Endothelial cell (in vitro differentiated cells): ENCODE measurements at places on chromosomes 12 and 14.

- no peak for DNase-seq
These were observed 272.6 kb downstream of the CCER1 start for GRCh38 chr12:90682398-90682797.

DNA sequence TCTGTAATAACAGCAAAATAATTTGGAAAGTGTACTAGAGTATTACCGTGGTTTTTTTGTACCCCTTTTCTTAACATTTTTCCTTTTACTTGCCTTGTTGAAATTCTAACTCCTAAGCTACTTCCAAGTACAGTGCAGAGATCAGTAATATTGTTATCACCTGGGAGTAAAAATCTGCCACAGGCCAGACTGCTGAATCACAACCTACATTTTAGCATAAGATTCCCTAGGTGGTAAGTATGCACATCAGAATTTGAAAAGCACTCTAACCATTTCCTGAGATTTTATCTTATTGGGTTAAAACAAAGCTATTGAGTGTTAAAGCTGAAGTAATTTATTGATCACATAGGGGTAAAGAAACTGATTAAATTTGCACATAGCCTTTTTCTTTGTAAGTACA lies 55.2 kb upstream of the KCNH3 start:
- no peak for DNase-seq

- no peak for DNase-seq
These were observed 3.8 kb downstream of the RNF34 start for GRCh38 chr12:121403721-121404120.

- DNase-seq, result no peak
These were observed 99.9 kb downstream of the FOXN3 start for GRCh38 chr14:89317051-89317691.

- no peak for DNase-seq
These were observed 67.9 kb upstream of the RMST start for GRCh38 chr12:97394657-97395056.

DNA sequence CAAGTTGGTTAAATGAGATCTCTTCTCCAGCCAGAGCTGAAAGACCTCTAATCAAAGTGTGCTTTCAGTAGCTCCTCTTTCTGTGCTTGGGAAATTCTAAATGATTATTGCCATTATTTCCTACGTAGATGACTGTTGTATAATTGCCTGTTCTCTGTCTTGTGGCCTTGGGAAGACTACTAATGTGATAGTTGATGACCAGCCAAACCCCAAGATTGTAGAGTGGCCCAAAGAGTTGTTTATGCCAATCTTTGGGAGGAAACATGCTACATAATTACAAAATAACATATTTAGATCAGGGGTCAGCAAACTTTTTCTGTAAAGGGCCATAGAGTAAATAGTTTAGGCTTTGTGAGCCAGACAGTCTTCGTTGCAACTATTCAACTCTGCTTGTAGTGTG lies 135.1 kb upstream of the DIO2 start:
- no peak for DNase-seq

DNA sequence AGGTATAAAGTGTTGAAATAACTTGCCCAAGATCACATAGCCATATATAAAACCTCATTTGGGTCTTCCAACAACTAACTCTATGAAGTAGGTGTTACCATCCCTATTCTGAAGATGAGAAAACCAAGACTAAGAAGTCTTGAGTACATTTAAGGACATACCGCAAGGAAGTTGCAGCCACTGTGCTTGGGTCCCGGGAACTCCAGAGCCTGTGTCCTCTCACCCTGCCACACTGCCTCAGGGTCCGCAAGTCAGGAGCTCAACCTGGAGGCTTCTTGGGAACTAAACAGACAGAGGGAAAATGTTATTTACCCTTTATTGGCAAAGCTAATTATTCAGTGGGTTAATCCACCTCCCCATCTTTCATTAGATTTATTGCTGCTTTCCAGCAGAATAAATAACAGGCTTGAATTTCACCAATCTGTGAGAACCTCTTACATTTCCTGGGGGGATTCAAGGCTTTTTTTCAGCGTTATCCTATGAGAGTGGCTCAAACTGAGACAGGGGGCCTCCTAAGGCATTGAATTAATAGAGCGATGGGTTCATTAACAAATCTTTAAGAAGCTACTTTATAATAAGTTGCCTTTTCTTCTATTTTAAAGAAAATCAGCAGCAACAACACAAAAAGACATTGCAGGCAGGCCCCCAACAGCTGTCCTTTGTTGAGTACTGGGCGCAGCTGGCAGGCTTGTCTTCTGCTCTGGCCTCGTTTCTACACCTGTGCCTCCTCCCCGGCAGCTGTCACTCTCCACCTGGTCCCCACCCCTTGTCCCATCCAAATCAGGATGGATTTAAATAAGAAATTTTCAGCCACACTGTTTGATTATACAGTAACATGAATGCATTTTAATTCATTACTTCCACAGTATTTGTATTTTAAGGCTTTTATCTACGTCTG lies 25.3 kb downstream of the PHLDA1 start:
- DNase-seq, result no peak

- no peak for DNase-seq
These were observed 2.1 kb upstream of the EDDM3A start for GRCh38 chr14:20743556-20743955.

- no peak for DNase-seq
These were observed 9.2 kb downstream of the TUNAR start for GRCh38 chr14:95885866-95886265.

DNA sequence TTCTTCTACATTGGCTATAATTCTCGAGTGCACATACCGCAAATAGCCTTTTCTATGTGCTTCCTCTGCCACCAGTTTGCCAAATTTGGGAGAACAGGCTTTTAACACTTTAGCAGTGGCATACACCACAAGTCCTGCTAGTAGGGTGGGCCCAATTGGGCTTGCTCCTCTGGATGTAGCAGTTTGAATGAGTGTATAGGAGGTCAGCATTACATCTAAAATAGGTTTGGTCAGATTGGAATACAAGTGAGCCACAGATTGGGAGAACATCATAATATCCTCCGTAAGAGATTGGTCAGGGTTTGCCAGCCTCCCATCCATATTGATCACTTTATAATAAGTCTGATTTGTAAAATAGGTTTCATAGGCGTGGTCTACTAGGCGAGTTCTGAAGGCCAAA lies 902 bp downstream of the ABCD2 start:
- DNase-seq, result no peak

DNA sequence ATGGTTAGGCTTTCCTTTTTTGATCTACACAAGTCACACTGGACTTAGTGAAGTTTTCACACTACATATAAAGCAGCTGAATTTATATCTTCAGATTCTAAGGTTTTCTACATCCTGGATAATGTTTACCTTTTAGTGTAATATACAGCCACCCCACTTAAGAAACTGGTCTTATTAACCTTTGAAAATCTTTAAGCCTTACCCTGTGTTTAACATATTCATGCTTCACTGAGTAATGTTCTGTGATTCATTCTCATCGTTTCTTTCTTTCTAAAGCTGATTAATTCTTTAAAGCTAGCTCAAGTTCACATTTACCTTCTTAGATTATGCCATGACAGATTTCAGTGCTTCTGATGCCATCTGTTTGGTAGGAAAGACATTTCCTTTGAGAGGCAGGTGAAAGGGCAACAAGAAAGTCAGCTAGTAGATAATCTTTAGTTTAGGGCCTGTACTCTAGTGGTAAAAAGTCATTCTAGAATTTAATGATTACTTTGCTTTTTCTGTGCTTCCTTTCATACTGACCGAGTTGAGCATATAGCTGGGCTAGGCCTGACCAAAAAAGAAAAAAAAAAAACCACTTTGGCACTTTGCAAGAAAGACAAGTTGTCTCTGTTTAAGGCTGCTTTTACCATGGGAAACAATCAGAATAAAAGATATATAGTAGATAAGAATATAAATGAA lies 690.9 kb upstream of the FBXO33 start:
- DNase-seq, result no peak

DNA sequence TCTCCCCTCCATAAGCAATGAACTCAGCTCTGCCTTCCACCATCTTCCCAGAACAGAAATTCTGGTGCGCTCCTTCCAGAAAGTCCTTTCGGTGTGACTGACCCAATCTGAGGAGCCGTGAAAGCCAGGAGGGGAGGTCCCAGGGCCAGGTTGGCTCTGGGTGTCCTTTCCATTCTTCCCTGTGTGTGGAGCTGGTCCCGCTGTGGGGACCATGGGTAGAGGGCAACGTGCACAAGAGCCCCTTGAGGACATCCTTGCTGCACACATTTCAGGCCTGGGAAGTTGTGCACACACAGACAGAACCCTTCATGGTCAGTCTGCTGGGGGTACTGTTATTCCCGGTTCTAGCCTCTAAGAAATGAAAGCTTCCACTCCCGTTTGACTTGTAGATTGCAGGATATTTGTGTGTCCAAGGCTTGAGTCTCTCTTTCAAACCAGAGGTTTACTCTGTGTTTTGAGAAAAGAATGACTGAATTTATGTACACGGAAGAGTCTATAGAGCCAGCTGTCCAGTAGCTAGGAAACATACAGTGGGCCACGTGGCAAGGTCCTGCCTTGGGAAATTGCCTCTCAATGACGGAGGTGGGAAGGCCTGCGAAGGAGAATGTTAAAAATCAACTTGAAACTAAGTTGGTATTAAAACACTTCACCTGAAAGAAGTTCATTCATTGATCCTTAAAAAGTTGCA lies 10.1 kb downstream of the NFKBIA start:
- DNase-seq, result no peak

DNA sequence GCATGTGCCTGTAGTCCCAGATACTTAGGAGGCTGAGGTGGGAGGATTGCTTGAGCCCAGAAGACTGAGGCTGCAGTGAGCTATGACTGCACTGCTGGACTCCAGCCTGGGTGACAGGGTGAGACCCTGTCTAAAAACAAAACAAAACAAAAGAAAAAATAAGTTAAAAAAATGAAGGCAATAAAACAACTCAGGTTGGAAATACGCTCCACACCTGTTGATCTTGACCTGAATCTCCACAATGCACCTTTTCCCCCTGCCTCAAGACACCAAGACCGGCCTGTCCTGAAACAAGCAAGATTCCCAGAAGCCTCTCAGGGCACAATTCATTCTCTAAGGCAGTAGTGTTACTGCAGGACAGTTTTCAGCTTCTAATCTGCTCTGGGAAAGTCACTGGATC lies 20.8 kb upstream of the CEBPE start:
- DNase-seq, result no peak
